ENCODE measurements at places on chromosomes 2 and 18.
A peak's percentile ranks its signal among the peaks of the same experiment; 100 is the strongest.

GRCh38 chr2:26730549-26731344 lies 33.3 kb upstream of the SLC35F6 start:
- DNase-seq: no peak

DNA sequence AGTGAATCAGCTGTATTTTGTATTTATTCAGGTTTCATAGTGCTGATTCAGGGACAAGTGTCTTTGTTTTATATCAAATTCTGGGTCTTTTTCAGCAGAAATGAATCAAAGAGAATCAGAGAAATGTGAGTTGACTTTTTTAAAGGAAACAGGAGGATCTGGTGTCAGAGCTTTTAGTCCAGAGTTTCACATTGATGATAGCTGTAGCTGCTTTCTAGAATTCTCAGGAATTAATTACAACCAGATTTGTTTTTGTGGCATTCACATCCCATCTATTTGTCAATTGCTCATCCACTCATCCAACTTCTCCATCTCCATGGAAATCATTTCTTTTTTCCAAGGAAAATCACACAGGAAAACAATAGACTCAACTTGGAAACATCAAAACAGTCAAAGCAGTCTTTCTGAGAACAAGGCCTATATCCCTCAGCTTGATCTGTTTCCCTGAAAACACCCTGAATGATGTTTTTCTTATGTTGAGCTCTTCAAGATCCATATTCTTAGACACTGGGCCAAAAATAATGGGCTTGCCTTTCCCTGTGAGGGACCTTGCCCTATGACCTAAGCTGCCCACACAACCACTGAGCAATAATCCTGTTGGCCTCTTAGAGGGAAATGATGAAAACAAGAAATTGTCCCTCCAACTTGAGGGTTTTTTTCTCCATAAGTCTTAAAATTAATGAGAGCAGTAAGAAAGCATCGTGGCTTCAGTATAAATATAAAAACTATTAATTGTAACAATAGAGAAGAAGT lies 249.5 kb upstream of the FN1 start:
- DNase-seq: no peak

DNA sequence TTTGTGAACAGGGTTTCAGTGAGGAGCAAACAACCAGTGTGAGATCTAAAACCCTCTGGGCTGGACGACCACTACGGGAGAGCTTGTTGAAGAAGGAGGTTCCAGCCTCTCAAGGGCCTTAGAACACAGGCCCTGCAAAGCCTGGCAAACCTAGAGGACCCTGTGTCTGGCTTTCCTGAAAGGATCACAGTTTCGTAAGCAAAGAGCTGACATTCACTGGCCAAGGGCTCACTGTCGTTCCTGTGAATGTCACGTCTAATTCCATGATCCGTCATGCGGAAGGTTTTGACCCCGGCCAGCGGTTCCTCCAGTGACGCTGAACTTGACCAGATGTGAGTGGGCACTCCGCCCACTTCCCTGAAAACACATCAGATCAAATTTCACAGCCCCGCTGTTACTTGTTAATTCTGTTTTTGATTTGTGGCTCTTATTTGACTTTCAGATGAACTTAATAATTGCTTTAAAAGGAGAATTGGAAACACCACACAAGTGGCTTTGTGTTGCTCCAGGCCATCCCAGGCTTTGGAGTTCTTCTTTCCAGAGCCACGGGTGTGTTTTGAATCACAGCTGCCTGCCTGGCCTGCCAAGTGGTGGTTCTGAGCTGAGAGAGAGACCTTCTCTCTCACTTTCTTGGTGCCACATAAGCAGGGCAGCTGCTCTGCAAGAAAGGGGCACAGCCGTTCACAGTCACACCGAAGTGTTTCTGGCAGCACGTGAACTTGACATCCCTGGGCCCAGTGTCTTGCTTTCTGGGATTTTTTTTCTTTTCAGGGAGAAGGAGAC lies 308.4 kb downstream of the NDUFA10 start:
- no peak for DNase-seq

GRCh38 chr18:22238036-22238435 lies 68.6 kb downstream of the GATA6 start:
- no peak for DNase-seq

GRCh38 chr2:218290316-218291261 lies 1.7 kb downstream of the TMBIM1 start:
- DNase-seq: no peak

DNA sequence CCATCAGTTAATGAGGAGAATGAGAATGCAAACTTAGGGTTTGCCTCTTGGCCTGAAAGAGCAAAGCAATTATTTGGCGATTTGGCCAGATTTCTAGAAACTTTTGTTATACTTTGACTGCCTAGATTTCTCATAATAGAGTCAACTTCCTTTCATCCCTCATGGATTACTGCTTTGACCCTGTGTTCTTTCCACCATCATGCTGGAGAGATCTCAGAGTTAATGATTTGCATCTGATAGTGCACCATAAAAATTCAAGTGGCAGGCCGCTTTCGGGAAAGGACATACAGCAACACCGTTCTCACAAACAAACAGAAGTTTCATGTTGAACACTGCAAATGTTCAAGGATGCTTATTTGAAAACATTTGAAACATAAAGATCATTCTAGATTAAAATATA lies 143.7 kb upstream of the ZFP36L2 start:
- no peak for DNase-seq

DNA sequence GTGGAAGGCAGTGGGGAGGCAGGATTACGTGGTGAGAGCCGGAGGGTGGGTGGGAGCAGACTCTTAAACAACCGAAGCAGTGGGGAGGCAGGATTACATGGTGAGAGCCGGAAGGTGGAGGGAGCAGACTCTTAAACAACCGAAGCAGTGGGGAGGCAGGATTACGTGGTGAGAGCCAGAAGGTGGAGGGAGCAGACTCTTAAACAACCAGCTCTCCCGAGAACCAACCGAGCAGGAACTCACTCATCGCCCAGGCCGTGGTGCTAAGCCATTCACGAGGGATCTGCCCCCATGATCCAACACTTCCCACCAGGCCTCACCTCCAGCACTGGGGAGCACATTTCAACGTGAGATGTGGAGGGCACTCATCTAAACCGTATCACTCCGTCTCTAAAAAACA lies 87.7 kb downstream of the RTP5 start:
- no peak for DNase-seq

GRCh38 chr2:127674241-127675209 lies 805 bp downstream of the LIMS2 start:
- no peak for DNase-seq

- no peak for DNase-seq
These were observed 24.4 kb upstream of the CHMP1B start for GRCh38 chr18:11826836-11827235.

- DNase-seq: no peak
These were observed 83.6 kb downstream of the RTTN start for GRCh38 chr18:70121842-70122241.

DNA sequence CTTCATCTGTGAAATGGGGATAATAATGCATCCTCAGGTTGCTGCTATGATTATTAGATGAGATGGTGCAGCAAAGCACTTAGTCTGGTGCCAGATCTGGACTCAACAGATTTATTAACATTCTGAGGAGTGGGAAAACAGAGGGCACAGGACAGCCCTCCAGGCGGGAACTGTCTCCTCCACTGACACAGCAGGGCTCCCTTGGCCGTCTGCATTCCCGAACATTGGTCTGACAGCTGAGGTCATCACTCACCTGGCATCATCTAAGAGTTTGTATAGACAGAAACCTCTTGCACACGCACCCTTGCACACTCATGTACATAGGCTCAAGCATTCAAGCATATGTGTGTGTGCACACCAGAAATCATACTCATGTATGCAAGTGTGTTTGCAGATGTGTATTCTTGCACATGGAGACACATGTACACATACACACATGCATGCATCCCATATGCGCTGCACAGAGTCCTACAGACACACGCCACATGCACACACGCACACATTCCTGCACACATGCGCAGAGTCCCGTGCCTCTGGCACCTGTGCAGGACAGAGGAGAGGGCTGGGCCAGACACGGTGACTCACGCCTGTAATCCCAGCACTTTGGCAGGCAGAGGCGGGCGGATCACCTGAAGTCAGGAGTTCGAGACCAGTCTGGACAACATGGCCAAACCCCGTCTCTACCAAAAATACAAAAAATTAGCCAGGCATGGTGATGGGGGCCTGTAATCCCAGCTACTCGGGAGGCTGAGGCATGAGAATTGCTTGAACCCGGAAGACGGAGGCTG lies 173.3 kb upstream of the GLI2 start:
- no peak for DNase-seq

DNA sequence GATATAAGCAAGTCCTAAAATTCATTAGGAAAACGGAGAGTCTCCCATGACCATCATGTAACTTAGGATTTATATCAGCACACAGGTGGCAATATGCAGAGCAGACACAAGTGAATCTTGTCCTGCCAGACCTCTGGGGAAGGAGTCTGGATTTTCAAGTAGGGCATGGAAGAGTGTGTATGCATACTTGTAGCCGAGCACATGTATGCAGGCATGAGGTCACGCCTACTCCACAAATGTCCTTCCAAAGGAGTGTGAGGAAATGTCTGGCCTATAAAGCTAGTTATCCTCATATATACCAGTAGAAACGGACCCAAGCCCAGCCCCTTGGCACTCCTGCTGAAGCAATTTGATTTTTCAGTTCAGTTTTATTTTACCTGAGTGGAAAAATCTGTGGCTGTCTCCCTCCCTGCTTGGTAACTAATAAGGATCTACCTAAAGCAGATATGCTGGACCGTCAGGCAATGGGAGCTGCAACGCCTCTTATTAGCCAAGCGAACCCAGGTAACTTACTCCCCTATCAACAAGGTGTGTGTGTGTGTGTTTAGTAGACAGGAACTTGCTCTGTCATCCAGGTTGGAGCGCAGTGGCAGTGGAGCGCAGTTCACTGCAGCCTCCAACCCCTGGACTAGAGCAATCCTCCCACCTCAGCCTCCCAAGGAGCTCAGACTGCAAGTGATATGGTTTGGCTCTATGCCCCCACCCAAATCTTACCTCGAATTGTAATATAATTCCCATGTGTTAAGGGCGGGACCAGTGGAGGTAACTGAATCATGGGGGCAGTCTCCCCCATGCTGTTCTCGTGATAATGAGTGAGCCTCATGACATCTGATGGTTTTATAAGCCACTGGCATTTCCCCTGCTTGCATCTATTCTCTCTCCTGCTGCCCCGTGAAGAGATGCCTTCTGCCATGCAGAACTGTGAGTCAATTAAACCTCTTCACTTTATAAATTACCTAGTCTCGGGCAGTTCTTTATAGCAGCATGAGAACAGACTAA lies 2.8 kb downstream of the STAT1 start:
- no peak for DNase-seq

- no peak for DNase-seq
These were observed 77.5 kb downstream of the EPB41L3 start for GRCh38 chr18:5466256-5466655.

- no peak for DNase-seq
These were observed 42.3 kb downstream of the FAM124B start for GRCh38 chr2:224359569-224359968.

GRCh38 chr2:36528766-36529392 lies 69.1 kb downstream of the FEZ2 start:
- no peak for DNase-seq

GRCh38 chr2:28155627-28156026 lies 237.0 kb upstream of the FOSL2 start:
- DNase-seq: no peak

GRCh38 chr2:101354420-101355311 lies 32.6 kb downstream of the CREG2 start:
- DNase-seq: no peak

- DNase-seq: no peak
These were observed 153.6 kb downstream of the TRABD2A start for GRCh38 chr2:84727315-84727714.

DNA sequence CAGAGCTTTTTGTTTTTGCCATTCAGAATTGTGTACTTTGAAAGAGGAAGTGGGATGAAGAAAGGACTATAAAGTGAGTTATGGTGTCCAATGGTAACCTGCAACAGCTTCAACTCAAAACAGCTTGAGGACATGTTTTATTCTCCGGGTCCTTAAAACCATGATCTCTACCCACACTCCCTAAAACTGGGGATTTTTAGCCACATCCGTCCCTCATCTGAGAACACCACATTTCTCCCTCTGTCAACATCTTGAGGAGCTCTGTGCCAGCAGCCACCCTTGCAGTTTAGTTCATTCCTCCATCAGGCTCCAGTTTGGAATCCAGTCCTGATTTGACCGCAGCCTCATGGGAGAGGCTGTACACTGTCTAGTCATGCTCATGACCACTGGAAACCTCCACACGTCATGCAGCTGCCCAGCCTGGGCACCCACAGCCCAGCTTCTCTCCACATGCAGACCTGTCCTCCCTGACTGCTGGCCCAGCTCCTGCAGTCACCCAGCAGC lies 62.6 kb downstream of the C18orf63 start:
- no peak for DNase-seq

DNA sequence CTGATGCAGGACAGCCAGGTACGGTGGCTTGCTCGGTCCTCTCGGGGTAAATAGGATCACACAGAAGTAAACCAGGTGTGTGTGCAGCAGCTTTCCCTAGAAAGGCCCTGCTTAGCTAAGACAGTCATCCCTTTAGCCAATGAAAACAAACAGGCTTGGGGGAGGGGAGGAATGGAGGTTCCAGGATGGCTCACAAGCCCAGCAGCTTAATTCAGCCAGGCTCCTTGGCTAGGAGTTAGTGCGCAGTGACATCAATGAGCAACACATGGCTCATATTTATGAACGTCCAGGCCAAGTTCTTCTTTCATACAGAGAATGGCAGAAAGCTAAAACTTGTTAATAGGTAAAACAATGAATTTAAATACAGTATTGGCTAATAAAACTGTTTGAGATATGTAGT lies 10.2 kb downstream of the IAH1 start:
- DNase-seq: peak; percentile 46

DNA sequence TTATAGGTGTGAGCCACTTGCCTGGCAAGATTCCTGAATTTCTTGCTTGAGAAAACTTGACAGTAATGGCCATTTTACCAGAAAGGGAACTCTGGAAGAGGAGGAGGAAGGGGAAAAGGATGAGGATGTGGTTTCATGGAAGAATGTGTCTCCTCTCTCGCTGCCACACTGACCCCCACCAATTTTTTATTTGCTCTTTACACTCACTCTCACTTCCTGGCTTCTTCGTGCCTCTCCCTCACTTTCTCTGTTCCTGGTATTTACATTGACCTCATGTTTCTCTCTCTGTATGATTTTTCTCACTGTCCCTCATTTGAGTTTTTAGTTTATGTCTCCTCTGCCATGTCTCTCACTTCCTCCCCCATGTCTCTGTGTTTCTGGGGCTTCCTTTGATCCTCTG lies 134.5 kb upstream of the CAB39 start:
- no peak for DNase-seq

- DNase-seq: no peak
These were observed 4.8 kb upstream of the UBE2E3 start for GRCh38 chr2:180975585-180975984.

DNA sequence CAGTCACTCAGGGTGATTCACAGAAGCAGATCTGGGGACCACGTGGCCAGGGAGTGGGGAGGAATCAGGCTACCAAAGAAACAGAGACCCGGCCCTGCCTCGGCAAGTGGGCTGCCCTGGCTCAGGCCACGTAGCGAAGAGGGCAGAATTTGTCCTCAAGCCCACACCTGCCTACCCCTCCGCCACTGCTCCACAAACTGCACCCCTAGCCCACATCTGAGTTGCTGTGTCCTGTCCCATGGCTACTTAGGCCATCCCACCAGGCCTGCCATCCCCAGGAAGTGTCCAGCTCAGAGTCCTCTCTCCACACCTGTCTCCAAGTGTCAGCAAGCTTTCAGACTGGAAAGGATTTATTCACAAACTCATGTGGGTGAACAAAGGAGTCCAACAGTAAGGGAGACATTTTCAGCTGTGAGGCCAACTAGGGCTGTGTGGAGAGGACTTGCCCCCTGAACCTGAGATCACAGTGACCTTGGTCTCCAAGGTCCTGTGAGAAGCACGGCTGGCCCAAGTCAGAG lies 31.7 kb upstream of the ASPRV1 start:
- DNase-seq: no peak
